ENCODE measurements at places on chromosomes 4 and X. TPM values are rescaled to one million over a fixed set of nuclear protein-coding genes. Genes with fewer than 3 reads are reported as not detected.

KCTD8 gene
- 0.02 TPM for polyA plus RNA-seq

NOX1 gene
- 0.11 TPM for polyA plus RNA-seq

ENPEP gene
- 1.8 TPM for polyA plus RNA-seq

CABS1 gene
- not detected for polyA plus RNA-seq

ADH4 gene
- polyA plus RNA-seq, result 0.12 TPM

TMPRSS11B gene
- not detected for polyA plus RNA-seq

GRIPAP1 gene
- polyA plus RNA-seq, result 30.3 TPM

SLC25A43 gene
- 10.7 TPM for polyA plus RNA-seq

PCDH18 gene
- 3.4 TPM for polyA plus RNA-seq

DNA sequence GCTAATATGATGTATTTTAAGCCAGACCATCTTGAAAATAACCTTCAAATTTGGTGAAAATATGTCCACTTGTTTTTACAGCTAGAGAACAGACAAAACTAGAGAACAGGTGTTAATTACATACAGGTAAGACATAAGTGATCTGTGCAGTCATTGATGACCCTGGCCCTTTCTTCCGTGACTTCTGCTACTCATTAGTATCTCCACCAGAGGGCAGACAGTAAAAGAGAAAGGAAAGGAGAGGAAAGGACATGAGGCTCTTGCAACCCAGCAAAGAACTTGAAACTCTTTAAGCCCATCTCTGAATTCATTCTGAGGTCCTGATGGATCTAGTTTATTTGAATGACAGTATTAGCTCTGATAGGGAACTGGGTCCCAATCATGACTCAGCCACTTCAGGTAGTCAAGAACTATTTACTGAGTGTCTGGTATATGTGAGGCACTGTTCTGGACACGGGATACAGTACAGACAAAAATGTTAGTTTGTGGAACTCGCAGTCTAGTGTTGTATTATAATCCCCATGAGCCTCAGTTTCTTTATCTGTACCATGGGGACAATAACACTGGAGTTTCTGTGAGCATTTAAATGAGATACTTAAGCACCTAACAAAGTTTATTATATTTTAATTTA is 121.0 kb upstream of the TEX13D start:
- no peaks in the 10 kb centered on the region for H3K4me1 ChIP-seq
- no peak for DNase-seq
- no peaks in the 10 kb centered on the region for H3K36me3 ChIP-seq
- no peak overlapping the region for H3K27ac ChIP-seq
- H3K27me3 ChIP-seq, result no peaks in the 10 kb centered on the region

DNA sequence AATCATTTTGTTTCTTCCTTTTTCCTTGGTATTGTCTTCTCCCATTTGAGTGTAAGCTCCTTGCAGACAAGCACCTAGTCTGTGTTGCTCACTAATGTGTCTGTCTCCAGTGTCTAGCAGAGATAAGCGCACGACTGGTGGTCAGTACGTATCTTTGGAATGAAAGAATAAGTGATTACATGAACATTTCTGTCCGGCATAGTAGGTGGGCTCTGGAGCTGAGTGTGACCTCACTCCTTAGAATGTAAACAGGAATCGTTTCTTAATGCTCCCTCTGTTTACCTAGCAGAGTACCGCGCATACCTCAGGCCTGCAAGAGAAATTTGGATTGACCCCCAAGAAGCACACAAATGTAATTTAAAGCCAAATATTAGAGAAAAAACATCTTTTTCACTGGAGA is 235.4 kb downstream of the MAML3 start:
- peak overlapping the region; percentile 71 for H3K27ac ChIP-seq
- H3K27me3 ChIP-seq, result no peaks in the 10 kb centered on the region
- peaks cover 20% of the 10 kb centered on the region for H3K4me1 ChIP-seq
- H3K36me3 ChIP-seq, result no peaks in the 10 kb centered on the region

DNA sequence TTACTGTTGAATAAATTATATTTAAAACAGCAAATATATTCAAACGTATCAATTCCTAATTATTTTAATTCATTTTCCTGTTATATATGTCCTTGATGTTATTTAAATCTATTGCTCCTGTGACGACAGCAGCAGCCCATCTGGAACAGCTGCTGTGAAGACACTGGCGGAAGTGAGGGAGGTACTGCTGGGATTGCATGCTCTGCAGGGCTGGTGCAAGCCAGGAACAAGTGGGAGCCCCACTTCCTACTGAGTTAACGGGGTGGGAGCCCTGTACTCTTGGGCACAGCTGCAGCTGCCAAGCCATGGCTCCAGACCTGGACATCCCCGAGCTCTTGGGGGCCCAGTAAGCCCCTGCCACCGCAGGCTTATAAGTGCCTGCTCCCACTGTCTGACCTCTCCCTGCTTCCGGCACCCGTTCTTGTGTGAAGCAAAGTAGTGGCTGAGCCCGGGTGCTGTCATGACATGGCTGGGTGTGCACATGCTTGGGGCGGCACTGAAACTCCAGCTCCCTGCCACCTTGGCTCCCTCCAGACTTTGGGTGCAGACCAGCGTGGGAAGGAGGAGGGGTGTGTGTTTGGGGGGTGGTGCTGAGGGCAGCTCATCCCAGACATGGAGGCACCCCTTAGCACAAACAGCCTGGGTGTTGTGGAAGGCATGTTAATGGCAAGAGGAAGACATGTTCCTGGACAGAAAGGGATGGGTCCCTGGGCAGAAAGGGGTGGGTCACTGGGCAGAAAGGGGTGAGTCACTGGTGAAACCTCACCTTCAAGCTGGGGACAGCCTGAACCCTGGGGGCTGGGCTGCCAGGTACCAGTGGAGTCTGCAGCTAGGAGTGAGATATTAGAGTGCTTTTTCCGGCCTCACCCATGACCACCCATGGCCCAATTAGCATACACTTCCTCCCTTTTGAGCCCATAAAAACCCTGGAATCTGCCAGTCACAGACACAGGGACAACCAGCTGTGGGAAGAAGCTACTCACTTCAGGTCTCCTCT is 1981.3 kb upstream of the IGFBP7 start:
- H3K4me1 ChIP-seq, result no peaks in the 10 kb centered on the region
- no peaks in the 10 kb centered on the region for H3K36me3 ChIP-seq
- no peak for DNase-seq

GRCh38 chrX:13741695-13742094 is 7.1 kb downstream of the OFD1 start:
- H3K4me3 ChIP-seq, result no peak overlapping the region
- no peaks in the 10 kb centered on the region for H3K4me1 ChIP-seq
- H3K27me3 ChIP-seq, result peaks cover 2% of the 10 kb centered on the region
- H3K27ac ChIP-seq, result no peak overlapping the region
- DNase-seq, result no peak

- no peak overlapping the region for H3K27ac ChIP-seq
- no peak overlapping the region for H3K4me3 ChIP-seq
- H3K27me3 ChIP-seq, result no peaks in the 10 kb centered on the region
- no peaks in the 10 kb centered on the region for H3K36me3 ChIP-seq
- DNase-seq, result no peak
These were observed 418.9 kb downstream of the CCSER1 start for GRCh38 chr4:90546114-90546513.

- DNase-seq, result no peak
- H3K27ac ChIP-seq, result no peak overlapping the region
- no peaks in the 10 kb centered on the region for H3K36me3 ChIP-seq
- no peaks in the 10 kb centered on the region for H3K4me1 ChIP-seq
- no peak overlapping the region for H3K4me3 ChIP-seq
These were observed 543.6 kb upstream of the FAM241A start for GRCh38 chr4:111601671-111602070.

GRCh38 chr4:3385711-3386420 is 55.9 kb upstream of the HGFAC start:
- H3K4me3 ChIP-seq, result no peak overlapping the region
- H3K36me3 ChIP-seq, result no peaks in the 10 kb centered on the region
- H3K4me1 ChIP-seq, result peaks cover 49% of the 10 kb centered on the region
- H3K27ac ChIP-seq, result no peak overlapping the region

DNA sequence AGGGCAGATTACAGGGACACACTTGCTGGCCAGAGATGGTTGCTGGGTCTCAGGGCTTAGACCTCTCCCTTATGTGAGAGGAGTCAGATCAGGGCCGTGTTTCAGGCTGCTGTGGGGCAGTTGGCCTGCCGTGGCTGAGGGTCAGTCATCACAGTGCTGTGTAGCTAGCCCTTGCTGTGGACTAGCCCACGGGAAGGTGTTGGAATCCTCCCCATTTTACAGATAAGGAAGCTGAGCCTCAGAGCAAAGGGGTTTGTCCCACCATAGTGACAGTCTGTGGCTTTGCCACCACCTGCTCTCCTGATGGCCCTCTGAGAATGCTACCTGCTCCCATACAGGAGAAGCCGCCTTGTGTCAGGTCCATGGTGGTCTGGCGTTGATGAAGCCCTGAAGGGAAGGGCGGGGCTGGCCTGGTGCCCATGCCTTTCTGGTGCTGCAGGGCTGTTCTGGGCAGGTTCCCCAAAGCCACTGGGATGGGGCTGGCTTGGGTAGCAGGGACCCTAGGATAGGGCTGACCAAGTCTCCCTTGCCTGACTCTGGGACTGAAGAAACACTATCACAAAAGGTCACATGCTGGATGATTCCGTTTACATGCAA is 2.4 kb upstream of the FAM53A start:
- no peaks in the 10 kb centered on the region for H3K36me3 ChIP-seq
- no peak overlapping the region for H3K27ac ChIP-seq
- no peaks in the 10 kb centered on the region for H3K27me3 ChIP-seq
- H3K4me3 ChIP-seq, result no peak overlapping the region
- no peak for DNase-seq

GRCh38 chr4:10655968-10656367 is 28.6 kb downstream of the CLNK start:
- no peak overlapping the region for H3K4me3 ChIP-seq
- no peaks in the 10 kb centered on the region for H3K36me3 ChIP-seq

DNA sequence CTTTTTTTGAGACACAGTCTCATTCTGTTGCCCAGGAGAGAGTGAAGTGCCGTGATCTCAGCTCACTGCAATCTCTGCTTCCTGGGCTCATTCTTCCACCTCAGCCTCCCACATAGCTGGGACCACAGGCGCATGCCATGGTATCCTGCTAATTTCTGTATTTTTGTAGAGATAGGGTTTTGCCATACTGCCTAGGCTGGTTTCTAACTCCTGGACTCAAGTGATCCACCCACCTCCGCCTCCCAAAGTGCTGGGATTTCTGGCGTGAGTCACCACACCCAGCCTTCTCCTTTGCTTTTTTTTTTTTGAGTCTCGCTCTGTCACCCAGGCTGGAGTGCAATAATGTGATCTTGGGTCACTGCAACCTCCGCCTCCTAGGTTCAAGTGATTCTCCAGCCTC is 94.1 kb downstream of the PDS5A start:
- no peak overlapping the region for H3K27ac ChIP-seq
- no peaks in the 10 kb centered on the region for H3K4me1 ChIP-seq
- H3K4me3 ChIP-seq, result no peak overlapping the region
- H3K36me3 ChIP-seq, result peaks cover 10% of the 10 kb centered on the region

DNA sequence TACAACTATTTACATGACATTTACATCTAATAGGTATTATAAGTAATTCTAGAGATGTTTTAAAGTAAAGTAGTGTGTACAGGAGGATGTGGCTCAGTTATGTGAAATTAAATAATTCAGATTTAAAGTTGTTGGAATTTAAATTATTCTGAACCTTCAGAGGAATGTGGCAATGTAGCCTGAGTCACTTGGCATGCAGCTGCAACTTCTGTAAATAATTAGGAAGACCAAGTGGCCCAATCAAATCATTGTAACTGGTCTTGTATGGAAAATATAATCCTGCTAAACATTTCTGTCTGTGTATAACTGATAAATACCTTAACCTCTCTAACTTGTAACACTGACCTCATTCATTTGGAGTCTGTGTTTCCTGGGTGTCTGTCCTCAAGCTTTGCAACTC is 828.9 kb downstream of the GLUD2 start:
- no peaks in the 10 kb centered on the region for H3K36me3 ChIP-seq
- H3K4me3 ChIP-seq, result no peak overlapping the region
- no peak overlapping the region for H3K27ac ChIP-seq
- no peaks in the 10 kb centered on the region for H3K4me1 ChIP-seq
- no peaks in the 10 kb centered on the region for H3K27me3 ChIP-seq
- DNase-seq, result no peak

DNA sequence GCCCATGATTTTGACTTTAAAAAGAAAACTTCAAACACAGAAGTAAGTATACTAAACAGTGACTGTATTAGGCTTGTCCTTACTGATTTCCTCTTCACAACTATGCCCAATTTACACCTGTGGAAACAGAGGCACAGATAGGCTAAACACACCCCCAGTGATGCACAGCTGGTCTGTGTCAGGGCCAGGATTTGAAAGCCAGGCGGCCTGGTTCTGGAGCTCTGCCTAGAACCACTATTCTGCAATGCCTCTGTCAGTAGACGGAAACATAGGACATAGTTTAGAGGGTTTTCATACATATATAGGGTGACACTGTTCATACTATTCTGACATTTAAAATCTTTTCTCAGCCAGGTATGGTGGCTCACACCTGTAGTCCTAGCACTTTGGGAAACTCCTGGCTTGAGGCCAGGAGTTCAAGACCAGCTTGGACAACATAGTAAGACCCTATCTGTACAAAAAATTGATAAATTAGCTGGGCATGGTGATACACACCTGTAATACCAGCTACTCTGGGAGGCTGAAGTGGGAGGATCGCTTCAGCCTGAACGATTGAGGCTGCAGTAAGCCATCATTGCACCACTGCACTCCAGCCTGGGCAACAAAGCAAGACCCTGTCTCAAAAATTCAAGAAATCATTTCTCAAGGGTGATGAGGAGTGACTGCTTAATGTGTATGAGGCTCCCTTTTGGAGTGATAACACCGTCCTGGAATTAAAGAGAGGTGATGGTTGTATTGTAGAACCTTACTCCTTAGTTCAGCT is 23.0 kb upstream of the CBR4 start:
- no peaks in the 10 kb centered on the region for H3K36me3 ChIP-seq
- H3K27ac ChIP-seq, result no peak overlapping the region
- no peaks in the 10 kb centered on the region for H3K4me1 ChIP-seq
- H3K27me3 ChIP-seq, result no peaks in the 10 kb centered on the region
- no peak overlapping the region for H3K4me3 ChIP-seq

DNA sequence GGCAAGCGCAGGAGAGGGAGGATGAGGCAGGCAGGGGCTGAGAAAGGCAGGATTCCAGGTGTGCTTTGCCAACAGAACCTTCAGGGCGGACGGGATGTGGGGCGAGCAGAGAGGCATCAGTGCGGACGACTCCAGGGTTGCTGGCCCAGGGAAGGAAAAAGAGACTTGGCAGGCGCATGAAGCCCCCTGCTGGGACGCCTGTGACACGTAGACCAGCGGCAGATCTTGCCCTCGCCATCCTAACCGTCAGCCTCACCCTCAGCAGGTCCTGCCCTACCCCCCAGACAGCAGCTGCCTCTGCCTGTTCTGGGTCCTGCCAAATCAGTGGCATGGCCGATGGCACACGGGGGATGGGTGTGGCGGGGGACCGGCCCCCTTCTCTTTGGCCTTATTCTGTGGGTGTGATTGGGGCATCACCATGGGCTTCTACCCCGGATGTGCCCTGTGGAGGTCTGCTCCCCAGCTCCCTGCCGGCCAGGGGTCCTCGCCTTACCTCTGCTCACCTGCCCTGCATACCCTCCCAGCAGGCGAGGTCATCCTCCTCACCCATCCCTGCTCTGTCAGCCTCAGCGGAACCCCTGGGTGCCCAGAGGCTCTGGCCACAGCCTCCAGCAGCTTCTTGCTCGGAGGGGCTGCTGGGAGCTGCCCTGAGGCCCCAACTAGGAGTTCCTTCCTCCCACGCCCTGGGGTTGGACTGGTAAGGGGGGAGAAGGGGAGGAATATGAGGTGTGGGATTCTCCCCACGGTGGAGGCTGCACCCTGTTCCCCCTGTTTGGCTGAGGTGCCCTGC is 2.9 kb upstream of the SH3BP2 start:
- H3K27me3 ChIP-seq, result no peaks in the 10 kb centered on the region
- H3K36me3 ChIP-seq, result no peaks in the 10 kb centered on the region
- no peak for DNase-seq
- peaks cover 14% of the 10 kb centered on the region for H3K4me1 ChIP-seq
- H3K27ac ChIP-seq, result no peak overlapping the region
- H3K4me3 ChIP-seq, result no peak overlapping the region

- H3K36me3 ChIP-seq, result no peaks in the 10 kb centered on the region
- DNase-seq, result no peak
- no peaks in the 10 kb centered on the region for H3K4me1 ChIP-seq
- no peak overlapping the region for H3K27ac ChIP-seq
- no peak overlapping the region for H3K4me3 ChIP-seq
These were observed 609.3 kb upstream of the IGFBP7 start for GRCh38 chr4:57719456-57719855.
